ENCODE measurements at places on chromosomes 5 and 9.
A peak's percentile ranks its signal among the peaks of the same experiment; 100 is the strongest.

DNA sequence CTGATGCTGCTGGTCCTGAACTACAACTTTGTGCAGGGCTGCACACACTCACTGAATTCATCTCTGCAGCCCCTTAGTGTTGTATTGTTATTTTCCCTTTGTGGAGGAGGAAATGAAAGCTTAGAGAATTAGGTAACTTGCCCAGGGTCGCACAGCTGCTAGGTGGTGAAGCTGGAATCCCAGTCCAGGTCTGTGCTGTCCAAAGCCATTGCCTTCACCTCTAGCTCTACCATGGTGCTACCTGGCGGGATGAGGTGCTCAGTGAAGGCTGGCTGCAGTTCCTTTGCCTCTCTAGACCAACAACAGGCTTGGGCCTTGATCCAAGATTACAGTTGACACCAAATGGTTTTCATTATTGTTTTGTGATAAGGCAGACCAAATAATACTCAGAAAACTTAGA, 177.8 kb upstream of the PITX1 start:
- DNase-seq: no peak

DNA sequence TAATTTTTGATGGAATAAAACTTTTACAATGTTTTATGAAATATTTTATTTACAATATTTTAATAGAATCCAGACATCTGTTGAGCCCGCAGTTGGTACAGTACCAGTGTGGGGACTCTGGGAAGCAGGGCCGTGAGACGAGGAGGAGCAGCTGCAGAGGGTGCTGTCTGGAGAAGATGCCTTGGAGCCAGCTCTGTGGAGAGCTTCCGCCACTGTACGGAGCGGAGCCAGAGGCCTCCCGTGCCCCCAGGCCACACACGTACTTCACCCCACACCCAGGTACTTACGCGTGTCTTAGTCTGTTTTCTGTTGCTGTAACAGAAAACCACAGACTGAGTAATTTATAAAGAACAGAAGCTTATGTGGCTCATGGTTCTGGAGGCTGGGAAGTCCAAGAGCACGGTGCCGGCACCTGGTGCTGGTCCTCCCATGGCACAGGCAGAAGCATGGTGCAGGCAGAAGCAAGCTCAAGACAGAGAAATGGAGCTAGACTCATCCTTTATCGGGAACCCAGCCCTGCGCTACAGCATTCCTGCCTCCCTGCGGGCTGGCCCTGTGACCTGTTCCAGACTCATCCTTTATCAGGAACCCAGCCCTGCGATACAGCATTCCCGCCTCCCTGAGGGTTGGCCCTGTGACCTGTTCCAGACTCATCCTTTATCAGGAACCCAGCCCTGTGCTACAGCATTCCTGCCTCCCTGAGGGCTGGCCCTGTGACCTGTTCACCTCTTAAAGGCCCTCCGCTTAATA, 23.3 kb downstream of the CEP72 start:
- no peak for DNase-seq

- no peak for DNase-seq
These were observed 329.4 kb downstream of the KIF4B start for GRCh38 chr5:155342956-155343355.

GRCh38 chr9:86308687-86309086, 26.3 kb upstream of the ISCA1 start:
- DNase-seq: no peak

- no peak for DNase-seq
These were observed 16.0 kb upstream of the ERGIC1 start for GRCh38 chr5:172818081-172818480.

- DNase-seq: no peak
These were observed 179.2 kb downstream of the TTC39B start for GRCh38 chr9:15127831-15128230.

GRCh38 chr9:37990404-37991015, 78.5 kb downstream of the SHB start:
- DNase-seq: no peak

- DNase-seq: peak; percentile 77
These were observed 26.4 kb upstream of the NOTCH1 start for GRCh38 chr9:136572003-136572827.

DNA sequence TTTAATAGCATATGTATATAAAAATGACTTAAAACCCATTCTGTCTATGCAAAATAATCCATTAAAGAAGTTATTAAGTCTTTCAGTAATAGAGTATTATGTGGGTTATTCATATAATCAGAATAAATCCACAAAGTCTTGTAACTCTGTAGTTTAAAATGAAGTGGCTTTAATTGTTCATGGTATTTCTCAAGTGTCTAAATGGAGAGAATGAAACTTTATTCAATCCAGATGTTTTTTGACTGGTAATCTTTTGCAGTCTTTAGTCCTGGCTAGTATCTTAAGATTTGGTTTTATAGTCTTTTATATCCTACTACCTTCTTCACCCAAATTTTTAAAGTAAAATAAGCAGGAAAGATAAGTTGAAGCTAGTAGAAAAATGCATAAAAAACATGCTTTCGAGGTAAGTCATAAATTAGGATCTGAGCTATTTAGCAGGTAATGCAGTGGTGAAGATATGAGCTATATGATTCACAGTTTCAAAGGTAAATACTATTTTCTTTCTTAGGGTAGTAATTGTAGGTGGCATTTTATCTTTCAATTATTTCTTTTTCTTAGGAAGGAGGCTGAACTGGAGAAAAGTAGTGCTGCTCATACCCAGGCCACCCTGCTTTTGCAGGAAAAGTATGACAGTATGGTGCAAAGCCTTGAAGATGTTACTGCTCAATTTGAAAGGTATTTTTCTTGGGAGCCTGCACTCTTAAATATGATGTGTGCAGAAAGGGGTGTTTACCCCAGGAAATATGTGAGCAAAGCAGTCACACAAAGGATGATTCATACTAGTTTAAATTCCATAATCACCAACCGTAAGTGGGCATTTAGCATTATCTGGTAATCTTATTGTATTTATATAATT, 17.9 kb downstream of the HMMR start:
- peak; percentile 28 for DNase-seq

GRCh38 chr9:131517761-131518190, 13.3 kb downstream of the UCK1 start:
- DNase-seq: no peak

DNA sequence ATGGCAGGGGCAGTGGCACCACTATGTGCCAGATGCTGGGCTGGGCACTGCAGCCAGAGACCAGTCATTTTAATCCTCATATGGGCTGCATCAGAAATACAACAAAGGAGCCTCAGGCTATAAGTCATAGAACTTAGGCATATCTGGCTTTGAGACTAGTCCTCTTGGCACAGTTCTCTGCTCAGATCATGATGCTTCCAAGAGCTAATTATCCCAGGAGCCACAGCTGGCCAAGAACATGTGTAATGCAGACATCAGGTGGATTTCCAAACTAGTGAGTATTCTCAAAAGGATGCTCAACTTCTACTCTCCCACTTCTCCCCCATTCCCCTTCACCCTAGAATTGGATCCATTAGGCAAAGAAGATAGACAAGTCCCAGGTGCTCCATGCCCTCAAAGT, 562.2 kb upstream of the TRPC7 start:
- DNase-seq: no peak

GRCh38 chr9:133682818-133683585, 46.8 kb downstream of the DBH start:
- no peak for DNase-seq

DNA sequence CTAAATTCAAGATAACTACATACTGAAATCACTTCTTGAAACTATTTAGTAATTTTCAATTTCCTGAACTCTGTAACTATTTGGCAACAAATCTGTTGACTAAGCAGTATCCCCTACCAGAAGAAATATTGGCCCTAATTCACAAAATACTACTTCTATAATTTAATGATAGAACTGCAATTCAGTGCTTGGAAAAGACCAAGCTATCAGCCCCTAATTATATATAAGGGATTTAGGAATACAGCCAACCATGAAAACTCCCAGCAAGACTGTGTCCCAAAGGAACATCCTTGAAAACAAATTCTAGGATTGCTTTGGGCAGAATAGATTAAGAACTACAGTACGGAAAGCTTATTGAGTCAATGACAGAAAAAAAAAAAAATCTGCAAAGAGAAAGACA, 169.2 kb downstream of the RAB3C start:
- DNase-seq: no peak

GRCh38 chr5:64506567-64507263, 900 bp downstream of the RGS7BP start:
- no peak for DNase-seq

DNA sequence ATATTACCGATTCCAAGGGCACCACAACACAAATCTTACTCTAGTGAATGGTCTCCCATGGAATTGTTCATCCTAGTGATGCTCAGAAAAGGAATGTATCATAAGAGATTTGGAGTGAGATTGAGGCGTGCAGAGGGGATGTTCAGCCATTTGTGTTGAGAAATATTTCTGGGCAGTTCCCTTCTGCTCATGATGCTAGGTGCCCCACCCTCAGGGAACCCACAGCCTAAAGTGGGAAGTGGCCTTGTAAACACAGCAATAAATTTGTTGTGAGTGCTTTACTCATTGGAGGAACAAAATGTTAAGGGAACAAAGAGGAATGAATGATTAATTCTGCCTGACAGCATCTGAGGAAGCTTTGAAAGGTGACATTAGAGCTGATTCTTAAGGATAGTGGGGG, 129.9 kb downstream of the TLE4 start:
- DNase-seq: no peak

DNA sequence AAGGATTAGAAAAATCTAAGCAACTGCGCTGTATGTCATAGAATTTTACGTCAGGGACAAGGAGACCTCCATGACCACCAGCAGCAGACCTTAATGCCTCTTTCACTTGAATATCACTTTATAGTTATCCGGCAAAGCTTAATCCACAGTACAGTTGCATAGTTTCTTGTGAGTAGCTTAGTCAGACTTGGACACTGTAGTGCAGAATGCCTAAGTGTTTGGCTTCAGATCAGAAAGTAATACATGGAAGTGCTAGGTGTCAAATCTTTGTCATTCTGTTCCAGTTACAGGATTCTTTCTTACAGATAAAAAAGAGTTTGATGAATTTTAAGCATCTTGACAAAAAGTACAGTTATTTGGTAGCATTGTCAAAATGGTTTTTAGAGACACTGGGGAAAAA, 239.9 kb upstream of the PAPPA start:
- DNase-seq: peak; percentile 61

DNA sequence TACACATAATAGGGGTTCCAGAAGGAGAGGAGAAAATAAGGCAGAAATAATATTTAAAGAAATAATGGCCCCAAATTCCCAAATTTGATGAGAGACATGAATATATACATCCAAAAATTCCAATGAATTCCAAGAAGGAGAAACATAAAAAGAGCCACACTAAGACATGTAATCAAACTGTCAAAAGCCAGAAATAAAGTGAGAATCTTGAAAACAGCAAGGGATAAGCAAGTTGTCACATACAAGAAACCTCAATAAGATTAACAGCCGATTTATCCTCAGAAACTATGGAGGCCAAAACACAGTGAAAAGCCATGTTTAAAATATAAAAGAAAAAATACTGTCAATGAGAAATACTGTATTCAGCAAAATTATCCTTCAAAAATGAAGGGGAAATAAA, 14.5 kb downstream of the CATSPER3 start:
- no peak for DNase-seq

- no peak for DNase-seq
These were observed 517.9 kb downstream of the MTRR start for GRCh38 chr5:8386719-8387288.

GRCh38 chr9:105911104-105911911, 217.0 kb downstream of the TMEM38B start:
- DNase-seq: no peak

DNA sequence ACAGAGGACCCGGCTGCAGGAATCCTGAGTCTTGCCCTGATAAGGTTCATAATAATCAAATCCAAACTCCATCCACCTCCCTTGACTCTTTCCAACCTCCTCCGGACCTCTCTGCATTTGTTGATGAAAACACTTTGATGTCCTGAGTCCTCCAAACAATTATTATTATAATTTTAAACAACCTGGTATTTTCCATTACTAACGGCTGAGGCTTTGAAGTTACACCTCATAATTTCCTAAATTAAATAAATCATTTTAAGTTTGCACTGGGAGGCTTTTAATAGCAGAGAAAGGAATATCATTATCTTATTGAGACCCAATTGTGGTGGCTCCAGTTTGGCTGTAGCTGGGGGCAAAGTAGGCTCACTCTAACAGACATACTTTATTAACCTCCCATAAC, 9.5 kb downstream of the MSX2 start:
- DNase-seq: no peak

DNA sequence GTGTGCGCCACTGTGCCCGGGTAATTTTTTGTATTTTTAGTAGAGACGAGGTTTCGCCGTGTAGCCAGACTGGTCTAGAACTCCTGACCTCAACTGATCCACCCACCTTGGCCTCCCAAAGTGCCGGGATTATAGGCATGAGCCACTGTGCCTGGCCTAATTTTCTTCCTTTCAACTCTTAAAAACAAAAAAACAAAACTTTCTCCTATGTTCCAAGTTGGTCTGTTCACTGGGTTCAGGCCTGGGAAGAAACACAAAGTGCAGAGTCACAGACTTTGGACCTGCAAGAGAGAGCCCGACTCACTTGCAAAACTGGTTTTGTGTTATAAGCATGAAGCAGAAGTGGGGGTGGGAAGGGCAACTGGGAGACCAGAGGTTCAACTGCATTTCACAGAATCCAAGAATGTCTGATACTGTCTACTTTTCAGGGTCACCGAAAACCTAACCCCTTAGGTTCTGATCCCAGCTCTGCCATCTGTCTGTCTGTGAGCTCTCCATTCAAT, 5.2 kb upstream of the HDHD3 start:
- no peak for DNase-seq

- DNase-seq: peak; percentile 98
These were observed 210.9 kb downstream of the AOPEP start for GRCh38 chr9:94937214-94937903.

DNA sequence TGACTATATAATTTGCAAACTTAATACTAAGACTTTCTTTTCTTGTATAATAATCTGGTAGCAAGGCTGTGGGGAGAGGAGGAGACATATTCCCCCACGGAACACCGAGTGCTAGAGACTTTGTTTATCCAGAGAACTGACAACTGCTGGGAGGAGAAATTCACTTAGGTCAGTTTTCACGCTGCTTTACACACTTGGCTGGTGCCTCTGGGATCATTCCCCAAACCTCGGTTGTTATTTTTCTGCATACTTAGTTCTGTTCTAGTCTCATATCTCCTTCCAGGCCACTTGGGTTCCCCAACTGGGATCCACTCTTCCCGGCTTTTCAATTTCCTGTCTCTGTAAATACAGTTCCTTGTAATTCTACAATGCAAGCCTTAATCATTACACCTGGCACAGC, 238.2 kb upstream of the ADAMTS16 start:
- DNase-seq: no peak

DNA sequence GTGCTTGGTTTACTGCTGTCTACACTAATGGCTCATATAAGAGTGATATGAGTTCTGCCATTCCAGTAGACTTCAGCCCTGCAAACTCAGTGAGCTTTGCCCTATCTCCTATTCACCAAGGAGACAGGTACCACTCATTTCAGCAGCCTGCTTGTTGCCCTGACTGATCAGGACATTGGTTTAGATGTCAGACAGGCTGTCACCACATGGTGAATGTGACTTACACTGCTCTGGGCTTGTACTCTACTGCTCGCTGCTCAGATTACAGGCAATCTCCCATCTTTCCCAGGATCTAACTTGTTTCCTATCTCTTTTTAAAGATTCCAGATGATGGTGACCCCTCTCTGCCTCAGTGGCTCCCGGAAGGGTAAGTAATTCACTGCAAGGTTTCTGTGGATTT, 123.3 kb upstream of the RUSC2 start:
- no peak for DNase-seq

All from IMR-90 (cell line).